ENCODE measurements at places on chromosomes 11 and 22.

GRCh38 chr11:3867209-3868091 lies 12.0 kb downstream of the STIM1 start:
- DNase-seq, result no peak

GRCh38 chr11:34215806-34216453 lies 110.5 kb downstream of the NAT10 start:
- no peak for DNase-seq

DNA sequence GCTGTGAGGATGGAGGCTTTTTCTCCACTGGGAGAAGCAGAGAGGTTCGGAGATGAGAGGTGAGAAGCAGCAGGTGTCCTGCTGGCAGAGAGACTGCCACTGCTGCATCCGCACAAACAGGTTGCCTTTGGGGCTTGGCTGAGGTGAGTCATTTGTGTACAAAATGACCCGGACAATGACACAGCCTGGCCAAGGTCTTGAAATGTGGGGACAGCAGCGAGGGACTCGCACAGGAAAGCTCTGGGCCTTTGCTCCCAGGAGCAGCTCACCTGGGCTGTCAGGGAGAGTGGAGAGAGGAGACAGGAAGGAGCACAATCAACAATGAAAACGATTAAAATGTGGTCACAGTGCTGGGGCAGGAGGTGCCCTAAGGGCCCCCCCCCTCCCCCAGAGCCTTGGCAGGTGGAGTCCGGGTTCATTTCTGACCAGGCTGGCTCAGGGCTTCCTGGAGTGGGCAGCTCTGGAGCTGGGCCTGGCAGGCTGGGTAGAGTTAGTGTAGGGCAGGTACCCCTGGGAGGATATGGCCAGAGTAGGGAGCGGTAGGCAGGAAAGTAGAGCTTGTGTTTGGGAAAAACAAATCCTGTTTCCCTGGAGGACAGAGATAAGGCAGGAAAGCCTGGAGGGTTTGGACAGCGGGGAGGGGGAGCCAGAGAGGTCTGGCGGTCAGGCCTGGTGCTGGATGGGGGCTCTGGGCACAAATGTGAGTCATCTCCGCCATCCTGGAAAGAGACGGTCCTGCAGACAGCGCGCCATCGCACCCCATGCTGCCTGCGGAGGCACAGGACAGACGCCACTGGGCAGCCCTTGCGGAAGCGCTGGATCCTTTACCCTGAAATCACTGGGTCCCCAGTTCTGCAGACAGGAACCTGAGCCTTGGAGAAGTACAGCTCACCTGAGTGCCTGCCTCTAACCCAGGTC lies 37.8 kb upstream of the CELSR1 start:
- DNase-seq, result no peak

GRCh38 chr22:44752285-44753188 lies at the start of gene ARHGAP8:
ARHGAP8 (plus strand) TSS chr22:44752575; CDS start chr22:44786528, 33,953 bp downstream.
- no peak for DNase-seq

DNA sequence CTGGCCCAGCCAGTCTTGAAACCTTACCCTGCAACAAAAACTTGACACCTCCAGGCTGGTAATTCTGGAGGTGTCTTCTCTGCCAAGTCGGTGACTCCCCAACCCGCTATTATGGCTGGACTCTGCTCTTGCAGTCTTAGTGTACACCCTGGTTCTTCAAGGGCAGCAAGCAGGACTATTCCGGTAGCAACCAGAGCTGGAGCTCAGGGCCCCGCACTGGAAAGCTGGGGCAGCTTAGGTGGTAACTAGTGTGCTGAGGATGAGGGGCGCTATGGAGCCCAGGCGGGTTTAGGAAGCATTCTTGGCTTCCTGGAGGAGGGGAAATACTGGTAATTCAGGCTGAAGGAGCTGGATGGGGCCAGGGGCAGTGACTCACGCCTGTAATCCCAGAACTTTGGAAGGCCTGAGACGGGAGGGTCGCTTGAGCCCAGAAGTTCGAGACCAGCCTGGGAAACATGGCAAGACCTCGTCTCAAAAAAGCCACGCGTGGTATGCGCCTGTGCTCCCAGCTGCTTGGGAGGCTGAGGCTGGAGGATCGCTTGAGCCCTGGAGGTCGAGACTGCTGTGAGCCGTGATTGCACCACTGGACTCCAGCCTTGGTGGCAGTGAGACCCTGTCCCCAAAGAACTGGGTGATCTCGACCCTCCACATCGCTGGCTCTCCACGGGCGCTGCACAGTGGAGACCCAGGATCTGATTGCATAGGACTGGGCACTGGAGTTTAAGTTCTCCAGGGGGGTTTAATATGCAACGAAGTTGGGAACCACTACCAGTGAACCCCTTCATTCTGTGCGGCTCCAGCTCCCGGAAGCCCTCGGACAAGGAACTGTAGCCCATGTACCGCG lies 10.6 kb upstream of the AIFM3 start:
- DNase-seq, result no peak

DNA sequence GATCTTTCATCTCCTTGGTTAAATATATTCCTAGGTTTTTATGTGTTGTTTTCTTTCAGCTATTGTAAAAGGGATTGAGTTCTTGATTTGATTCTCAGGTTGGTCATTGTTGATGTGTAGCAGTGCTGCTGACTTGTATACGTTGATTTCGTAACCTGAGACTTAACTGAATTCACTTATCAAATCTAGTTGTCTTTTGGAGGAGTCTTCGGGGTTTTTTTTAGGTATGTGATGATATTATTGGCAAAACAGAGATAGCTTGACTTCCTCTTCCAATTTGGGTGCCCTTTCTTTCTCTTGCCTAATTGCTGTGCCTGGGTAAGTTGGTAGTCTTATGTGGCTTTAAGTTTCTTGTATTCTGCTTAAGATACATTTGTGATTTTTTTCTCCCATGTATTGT lies 52.8 kb downstream of the CBL start:
- no peak for DNase-seq

DNA sequence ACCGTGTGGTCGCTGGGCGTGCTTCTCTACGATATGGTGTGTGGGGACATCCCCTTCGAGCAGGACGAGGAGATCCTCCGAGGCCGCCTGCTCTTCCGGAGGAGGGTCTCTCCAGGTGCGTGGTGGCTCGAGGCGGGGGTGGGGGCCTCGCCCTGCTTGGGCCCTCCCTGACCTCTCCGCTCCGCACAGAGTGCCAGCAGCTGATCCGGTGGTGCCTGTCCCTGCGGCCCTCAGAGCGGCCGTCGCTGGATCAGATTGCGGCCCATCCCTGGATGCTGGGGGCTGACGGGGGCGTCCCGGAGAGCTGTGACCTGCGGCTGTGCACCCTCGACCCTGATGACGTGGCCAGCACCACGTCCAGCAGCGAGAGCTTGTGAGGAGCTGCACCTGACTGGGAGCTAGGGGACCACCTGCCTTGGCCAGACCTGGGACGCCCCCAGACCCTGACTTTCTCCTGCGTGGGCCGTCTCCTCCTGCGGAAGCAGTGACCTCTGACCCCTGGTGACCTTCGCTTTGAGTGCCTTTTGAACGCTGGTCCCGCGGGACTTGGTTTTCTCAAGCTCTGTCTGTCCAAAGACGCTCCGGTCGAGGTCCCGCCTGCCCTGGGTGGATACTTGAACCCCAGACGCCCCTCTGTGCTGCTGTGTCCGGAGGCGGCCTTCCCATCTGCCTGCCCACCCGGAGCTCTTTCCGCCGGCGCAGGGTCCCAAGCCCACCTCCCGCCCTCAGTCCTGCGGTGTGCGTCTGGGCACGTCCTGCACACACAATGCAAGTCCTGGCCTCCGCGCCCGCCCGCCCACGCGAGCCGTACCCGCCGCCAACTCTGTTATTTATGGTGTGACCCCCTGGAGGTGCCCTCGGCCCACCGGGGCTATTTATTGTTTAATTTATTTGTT lies 2.4 kb downstream of the PIM3 start:
- peak; percentile 17 for DNase-seq

- no peak for DNase-seq
These were observed 34.4 kb downstream of the YAP1 start for GRCh38 chr11:102144357-102145355.

- DNase-seq, result no peak
These were observed 300.5 kb downstream of the NTM start for GRCh38 chr11:131670876-131671275.

- DNase-seq, result no peak
These were observed 13.4 kb upstream of the MGAT3 start for GRCh38 chr22:39443398-39443797.

- no peak for DNase-seq
These were observed 86.0 kb downstream of the GRIK4 start for GRCh38 chr11:120597250-120598215.

GRCh38 chr11:68186061-68186460 lies 27.0 kb downstream of the KMT5B start:
- no peak for DNase-seq

DNA sequence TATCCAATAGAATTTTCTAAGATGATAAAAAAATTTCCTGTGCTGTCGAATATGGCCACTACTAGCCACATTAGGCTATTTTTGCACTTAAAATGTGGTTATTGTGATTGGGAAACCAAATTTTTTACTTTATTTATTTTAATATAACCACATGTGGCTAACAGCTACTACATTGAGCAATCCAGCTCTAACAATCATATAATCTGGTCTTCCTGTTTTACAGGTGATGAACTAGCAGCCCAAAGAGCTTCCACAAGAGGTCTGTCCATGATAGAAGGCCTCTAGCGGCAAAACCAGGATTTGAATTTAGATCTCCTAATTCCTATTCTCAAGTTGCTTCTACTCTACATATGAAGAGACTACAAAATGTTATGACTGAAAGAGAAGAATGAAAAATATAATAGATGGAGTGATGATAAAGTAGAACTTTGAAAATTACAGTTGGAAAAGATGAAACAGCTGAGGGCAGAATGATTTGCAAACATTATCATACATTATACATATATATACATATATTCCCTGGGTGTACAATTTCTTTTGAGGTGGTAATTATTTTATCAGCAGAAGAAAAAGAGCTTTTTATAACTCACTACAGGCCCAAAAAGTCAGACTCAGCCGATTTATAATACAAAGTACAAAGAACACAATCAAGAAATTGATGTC lies 363.5 kb upstream of the PITPNB start:
- DNase-seq, result no peak

- no peak for DNase-seq
These were observed 20.7 kb upstream of the KRTAP5-6 start for GRCh38 chr11:1676229-1676740.

DNA sequence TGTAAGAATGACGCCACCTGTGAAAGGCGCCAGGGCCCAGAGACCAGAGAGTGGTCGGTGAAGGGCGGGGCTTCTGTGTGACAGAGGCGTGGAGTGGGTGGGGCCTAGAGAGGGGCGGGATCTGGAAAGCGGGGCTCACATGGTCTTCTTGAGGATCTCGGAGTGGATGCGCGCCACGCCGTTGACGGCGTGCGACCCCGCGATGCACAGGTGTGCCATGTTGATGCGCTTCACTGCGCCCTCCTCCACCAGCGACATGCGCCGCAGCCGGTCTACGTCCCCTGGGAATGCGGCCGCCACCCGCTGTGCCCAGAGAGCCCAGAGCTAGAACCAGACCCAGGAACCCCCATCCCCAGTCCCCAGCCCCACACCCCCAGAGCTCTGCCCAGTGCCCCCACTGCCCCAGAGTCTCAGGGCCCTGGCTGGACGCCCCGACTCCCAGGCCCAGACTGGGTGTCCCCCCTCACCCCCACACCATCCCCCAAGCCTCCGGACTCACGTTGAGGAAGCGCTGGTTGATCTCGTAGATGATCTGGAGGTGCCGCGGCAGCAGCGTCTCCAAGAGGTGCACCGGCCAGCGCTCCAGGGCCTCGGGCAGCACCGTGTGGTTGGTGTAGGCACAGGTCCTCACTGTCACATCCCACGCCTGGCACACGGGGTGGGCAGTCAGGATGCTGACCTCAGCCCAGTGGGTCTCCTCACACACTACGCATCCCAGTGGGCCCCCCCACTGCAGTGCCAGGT lies 6.2 kb downstream of the PYGM start:
- DNase-seq, result no peak

- DNase-seq, result no peak
These were observed 267.2 kb upstream of the SYN3 start for GRCh38 chr22:33325232-33326004.

- DNase-seq, result no peak
These were observed 99.1 kb upstream of the CHRM4 start for GRCh38 chr11:46490666-46491065.

GRCh38 chr11:72724851-72725723 lies 27.1 kb downstream of the ARAP1 start:
- peak; percentile 83 for DNase-seq

DNA sequence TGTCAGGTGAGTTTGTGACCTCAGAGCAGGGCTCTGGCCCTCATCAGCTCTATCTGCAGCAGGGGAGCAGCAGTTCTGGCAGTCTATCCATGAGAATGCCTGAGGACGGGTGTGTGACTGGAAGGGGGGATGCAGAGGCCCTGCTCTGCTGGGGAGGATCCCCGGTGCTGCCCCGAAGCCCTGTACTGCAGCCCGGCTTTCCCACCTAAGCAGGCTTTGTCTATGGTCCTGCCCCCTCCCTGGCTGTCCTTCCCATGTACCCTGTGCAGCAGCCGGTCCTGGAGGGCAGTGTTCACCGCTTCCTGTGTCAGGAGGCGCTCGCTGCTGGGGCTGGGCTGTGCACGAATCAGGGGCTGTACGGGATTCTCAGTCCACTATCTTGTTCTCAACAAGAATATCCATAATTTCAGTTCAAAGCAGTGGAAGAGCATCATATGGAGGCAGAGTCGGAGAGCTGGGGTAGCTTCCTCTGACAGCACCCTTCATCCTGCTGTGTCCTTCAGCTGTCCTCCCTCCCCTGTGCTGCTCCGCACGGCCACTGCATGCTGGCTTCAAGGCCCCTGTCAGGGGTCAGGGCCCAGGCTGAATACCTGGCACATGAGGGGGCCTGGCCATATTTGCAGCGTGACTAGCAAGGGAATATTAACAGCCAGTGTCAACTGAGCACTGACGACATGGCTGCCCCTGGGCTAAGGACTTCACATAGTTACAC lies 125.2 kb downstream of the CTTN start:
- no peak for DNase-seq

GRCh38 chr22:21651521-21652009 lies 9.5 kb downstream of the SDF2L1 start:
- DNase-seq, result no peak

DNA sequence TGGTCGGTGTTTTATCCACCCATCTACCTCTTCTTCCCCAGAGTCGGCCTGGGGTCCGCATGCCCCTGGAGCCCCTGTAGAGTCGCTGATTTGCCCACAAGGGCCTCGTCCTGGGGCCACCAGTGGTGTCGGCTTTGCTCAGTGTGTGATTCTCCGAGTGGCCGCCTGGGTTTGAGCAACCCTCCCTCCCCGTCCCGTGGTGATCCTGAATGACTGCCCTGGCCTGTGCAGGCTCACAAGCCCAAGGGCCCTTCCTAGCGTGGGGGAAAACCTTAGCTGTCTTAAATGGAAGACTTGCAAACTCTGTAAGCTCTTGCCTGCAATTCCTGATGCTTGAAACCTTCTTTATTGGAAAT lies 128.3 kb downstream of the OSBP2 start:
- DNase-seq, result no peak
